Inflammatory macrophage (primary cell): ENCODE measurements at places on chromosomes 12 and 14.

GRCh38 chr14:94571950-94572349 lies 9.3 kb upstream of the SERPINA5 start:
- no peak for DNase-seq

GRCh38 chr12:117051380-117051779 lies 47.8 kb downstream of the TESC start:
- DNase-seq = no peak

- DNase-seq = peak; percentile 74
Measured at GRCh38 chr14:105414456-105415371, 4.9 kb upstream of the MTA1 start.

- no peak for DNase-seq
Measured at GRCh38 chr12:34294671-34295365, 272.5 kb downstream of the ALG10 start.

GRCh38 chr12:56414401-56414800 lies 34.8 kb downstream of the TIMELESS start:
- DNase-seq = no peak

DNA sequence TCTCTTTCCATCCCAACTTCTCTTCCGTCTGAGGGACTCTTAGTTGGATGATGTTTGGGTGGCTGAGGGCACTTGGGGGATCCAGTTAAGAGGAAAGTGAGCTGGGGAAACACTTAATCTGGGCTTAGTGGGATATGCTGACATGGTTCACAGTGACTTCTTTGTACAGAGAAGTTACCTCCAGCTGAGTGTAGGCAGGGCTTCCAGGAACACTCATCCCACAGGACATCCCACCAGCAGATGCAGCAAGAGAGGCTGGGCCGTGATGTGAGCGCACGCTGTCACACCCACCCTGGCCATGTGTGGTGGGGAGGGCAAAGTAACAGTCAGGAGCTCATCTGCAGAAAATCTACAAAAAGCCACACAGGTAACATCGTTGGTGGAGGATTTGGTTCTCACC lies 832 bp upstream of the CACNA2D4 start:
- DNase-seq = peak; percentile 21

DNA sequence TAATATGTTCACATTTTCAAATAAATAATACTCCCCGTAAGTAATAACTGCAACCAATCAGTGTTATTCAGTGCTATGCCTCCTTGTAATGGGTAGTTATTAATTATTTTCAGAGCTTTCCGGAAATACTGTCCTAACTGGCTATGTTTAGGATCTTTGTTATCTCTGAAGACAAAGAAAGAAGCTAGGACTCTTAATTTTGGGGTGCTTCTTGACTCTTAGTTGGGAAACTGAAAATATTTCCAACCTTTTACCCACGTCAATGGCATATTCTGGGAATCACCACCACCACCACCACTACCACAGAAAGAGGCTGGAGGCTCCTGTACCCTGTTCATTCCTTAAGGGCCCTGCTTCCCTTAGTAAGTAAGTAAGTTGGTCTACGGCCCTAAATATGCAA lies 39.1 kb downstream of the RAD52 start:
- no peak for DNase-seq

DNA sequence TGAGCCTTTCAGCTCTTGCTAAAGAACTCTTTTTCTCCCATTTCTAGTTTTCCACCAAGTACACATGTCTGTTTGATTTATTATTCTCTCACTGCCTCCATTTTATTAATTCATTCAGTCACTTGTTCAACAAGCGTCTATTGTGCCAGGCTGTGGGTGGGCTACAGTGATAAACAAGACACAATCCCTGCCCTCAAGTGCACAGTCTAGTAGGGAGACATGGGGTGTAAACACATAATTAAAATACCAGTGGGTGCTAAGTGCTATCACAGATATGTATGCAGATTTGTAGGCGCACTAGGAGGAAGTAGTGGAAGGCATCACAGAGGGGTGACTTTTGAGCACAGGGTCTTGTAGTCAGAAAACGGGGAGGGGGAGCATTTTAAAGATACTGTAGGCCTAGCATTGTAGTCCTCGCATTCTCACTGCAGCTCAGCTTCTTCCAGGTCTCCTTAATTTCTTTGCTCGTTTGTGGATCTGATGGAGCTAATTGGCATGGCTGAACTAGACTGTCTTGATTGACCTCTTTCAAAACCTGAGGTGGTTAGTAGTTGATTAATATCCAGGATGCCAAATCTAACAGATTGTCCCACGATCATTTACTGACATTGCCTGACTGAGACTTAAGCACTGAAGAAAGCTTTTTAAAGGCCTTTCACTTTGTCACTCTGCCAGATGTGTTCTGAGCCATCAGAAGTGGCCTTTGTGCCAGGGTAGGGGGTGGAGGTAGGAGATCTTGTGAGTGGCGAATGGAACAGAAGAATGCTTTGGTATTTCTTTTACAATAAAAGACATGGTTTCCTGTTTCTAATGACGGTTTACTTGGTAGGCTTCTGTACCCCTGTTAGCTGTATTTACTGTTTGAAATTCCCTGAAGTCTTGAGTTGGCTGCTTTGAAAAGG lies 116.9 kb downstream of the DIP2B start:
- no peak for DNase-seq

DNA sequence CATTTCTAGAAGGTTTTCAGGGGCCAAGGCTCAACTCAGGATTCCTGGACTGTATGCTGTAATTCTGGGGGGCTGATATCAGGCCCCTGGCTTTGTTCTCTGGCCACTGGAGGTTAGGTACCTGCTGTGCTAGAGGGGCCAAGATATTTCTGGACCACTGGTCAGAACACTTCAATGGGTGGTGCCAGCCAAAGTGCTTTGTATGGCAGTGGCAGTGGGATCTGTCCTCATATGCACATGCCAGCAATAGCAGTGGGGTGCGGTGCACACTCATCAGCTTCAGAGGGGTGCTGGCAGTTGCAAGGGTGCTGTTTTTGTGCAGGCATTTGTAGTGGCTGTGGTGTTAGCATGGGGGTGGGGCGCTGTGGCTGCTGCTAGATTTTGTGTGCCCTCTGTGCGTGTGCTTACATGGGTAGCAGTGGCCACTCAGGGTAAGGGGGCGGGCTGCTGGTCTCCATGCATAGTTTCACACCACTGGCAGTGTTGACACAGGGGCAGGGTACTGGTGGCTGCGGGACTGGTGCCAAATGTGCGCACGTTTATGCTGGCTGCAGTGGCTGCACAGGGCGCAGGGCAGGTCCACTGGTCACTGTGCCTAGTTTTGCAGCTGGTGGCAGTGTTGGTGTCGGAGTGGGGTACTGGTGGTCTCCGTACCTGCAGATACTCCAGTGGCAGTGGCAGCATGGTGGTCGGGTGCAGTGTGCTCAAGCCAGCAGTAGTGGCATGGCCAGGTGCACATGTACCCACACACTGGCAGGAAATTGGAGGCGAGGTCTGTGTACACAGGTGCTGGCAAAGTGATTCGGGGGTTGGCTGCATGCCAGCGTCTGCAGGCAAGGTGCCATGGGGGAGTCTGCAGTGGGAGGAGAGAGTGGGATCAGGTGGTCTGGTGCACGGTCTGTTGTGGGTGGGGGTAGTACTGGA lies 12.6 kb downstream of the NOPCHAP1 start:
- DNase-seq = no peak

DNA sequence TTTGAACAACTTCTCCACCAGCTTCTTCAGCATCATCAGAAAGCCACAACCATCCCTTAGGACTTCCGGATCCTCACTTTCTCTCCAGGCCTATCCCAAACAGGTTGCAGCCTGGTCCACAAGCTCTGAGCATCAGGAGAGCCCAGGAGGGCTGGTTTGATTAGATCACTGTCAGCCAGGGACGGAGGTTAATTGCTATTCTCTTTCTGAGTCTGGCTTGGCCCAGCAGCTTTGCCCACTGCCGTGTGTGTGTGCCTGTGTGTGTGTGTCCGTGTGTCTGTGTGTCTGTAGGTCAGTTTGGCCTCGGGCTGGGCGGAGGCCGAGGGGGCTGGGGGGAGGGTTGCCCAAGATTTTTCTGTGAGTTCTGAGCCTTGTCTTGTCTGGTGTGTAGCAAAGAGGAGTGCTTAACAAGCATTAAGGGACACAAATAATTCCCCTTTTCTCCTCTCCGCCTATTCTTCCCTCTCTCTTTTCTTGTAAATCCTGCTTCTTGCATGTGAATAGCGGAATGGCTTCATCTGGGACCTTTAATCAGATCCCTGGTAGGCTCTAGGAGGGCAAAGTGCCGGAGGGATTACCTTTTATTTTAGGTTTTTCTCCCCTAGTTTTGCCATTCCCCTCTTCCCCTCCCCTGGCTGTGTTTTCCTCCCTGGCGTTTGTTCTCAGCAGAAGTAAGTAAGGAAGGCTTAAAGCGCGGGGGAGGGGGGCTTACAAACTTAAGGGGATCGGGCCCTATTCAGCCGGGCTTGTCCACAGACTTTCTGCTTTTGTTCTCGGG lies 138.2 kb upstream of the LHX5 start:
- no peak for DNase-seq

GRCh38 chr14:93128725-93129459 lies 13.2 kb upstream of the ITPK1 start:
- peak; percentile 52 for DNase-seq

- DNase-seq = peak; percentile 85
Measured at GRCh38 chr12:113184900-113185179, 438 bp downstream of the DDX54 start.

DNA sequence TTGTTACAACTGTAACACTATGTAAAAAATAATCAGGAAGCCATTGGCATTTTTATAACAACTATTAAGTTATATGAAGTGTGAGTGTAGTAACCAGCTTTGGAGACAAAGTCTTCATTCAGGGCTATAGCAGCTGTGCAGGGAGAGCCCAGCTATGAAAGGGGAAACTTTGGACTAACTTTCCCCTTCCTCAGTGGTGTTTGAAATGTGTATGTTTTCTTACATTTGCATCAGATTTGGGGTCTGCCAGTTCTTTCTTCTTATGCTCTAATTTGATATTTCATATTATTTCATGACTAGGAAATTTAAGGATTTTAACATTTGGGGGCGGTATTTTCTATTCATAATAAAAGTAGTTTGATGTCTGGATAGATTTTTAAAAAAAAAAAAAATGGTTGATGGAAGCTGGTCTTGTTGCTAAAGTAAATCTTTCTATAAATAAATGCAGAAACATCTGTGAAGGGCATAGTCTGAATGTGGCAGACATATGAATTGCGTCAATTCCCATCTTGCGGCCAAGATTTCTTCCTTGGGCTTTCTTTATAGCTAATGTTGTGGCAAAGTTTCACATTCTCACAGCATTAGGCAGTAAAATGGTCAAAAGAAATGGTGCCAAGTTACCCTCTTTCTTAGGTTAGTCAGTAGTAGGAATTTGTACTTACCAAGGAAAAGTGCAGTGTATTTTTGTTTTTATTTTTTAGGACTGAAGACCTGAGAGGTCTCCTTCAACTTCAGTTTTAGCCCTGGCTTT lies 35.6 kb downstream of the RASSF8 start:
- DNase-seq = no peak
